ENCODE measurements at places on chromosomes 6 and 20.

- DNase-seq, result no peak
These were observed 36.4 kb downstream of the ADGB start for GRCh38 chr6:146635165-146635564.

- DNase-seq, result peak; percentile 31
These were observed 79.6 kb downstream of the RCAN2 start for GRCh38 chr6:46411456-46412197.

DNA sequence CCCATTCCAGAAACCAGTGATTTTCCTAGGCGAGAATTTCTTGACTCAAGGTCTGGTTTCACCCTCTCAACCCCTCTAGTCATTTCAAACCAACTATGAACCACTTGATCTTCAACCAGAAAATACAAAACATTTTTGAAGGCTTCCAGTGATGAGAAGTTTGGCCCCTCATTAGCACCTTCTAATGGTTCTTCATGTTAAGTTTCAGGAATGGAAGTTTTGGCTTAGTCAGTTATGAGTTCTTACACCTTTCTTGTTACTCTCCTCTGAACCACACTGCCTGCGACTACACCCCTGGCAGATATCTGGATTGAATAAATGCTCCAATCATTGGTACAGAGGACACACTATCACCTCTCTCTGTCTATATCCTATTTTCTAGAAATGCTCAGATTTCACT lies 67.2 kb downstream of the GJA10 start:
- DNase-seq, result no peak

DNA sequence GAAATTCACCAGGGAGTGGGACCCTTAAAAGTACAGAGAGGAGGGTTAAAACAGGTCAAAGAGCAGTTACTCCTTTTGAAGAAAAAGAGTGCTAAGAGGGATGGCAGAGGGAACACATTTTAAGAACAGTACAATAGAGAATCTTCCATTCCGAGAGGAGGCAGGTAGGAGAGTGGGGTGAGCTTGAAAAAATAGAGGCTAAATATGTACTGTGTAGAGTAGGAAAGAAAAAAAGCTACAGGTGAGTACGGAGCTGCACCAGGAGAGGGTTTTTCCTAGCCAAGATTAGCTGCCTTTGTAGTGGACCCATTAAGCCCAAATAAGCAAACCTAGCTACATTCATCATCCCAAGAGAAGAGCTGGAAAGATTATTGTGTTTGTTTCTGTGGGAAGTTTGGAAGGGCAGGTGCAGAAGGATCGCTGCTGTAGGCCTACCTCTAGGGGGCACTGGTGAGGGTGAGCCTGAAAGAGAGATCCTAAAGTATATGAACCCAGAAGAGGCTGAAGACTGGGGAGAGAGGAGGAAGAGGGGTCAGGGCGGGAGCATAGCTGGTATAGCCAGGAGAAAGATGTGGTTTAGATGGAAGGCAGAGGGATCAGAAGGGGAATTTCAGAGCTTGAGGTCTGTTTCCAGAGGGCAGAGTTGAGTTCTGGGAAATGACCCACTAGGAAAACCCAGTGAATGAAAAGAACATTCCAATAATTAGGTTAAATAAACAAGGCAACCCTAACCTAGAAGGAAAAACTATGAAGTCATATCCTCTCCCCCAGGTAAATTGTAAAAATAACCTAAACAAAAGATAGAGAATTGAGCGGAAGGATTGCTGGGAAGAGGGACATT lies 50.2 kb upstream of the HINT3 start:
- no peak for DNase-seq

Measured in AG09309 (cell line).